Activated T-helper 1 cell treated with anti-CD3 and anti-CD28 coated beads, Interleukin-2, amount 50 U/mL, for 16 hours (primary cell): ENCODE measurements at places on chromosomes 1 and 21.
A peak's percentile ranks its signal among the peaks of the same experiment; 100 is the strongest.

GRCh38 chr1:58432851-58433668 lies 113.5 kb downstream of the OMA1 start:
- DNase-seq = no peak

- DNase-seq = no peak
These were observed 91.5 kb downstream of the KIF14 start for GRCh38 chr1:200528858-200529606.

DNA sequence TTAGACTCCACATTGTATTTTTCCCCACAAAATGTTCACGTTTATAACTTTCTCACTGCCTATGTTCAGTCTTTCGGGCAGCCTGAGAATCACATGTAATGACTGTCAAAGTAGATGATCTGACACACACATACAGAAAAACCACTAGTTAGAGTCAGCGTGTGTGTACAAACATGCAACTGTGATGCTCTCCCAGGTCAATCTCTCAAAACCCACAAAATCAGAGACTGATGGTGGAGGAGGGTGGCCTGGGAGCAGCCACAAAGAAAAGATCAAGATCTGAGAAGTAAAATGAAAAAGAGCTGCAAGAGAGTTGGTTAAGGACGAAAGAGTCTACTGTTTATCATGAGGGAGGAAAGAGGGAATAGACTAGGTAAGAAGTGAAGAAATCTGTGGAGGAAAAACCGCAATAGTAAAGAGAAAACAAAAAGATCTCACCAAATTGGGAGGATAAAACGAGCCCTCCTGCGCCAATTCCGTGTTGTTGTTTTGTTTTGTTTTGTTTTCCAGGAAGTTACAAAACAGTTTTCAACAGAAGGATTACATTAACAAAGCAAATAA lies 2.3 kb downstream of the EGLN1 start:
- DNase-seq = no peak

DNA sequence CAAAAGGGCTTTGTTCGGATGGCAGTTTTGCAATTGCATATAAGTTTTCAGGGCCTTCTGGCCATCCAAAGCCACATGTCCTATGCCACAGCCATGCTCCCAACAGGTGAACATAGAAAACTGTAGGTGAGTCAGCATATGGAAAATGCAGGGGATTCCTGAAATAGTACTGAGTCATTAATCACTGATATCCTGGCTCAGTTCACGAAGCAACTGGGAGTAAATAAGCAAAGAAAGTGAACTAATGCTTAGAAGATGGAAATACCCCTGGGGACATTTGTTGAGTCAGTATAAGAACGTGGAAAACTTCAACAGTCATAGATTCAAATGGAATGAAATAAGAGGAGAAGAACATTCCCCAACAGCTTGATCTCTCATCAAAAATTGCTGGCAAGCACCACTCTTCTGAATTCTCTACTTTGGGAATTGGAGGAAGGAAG lies 148.9 kb upstream of the RUNX1 start:
- no peak for DNase-seq

GRCh38 chr1:27302612-27303011 lies 19.4 kb upstream of the TMEM222 start:
- DNase-seq = no peak

- no peak for DNase-seq
These were observed 76.4 kb upstream of the DNAH14 start for GRCh38 chr1:224852901-224853568.

DNA sequence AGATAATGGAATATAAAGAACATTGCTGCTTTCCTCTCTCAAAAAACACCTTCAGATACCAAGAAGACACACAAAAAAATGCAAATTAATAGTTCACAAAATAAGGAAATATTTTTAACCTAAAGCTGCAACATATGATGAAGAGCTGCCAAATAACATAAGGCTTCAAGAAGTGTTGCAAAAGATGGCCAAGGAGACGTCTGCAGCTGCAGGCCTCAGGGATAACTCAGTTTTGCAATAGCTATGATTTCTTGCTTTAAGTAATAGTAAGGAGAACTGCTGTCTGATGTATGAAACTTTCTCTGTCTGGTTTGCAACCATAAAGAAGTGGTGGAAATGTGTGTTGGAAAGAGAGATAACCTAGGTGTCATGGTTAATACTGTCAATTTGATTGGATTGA lies 1237.5 kb downstream of the MRPL39 start:
- no peak for DNase-seq

DNA sequence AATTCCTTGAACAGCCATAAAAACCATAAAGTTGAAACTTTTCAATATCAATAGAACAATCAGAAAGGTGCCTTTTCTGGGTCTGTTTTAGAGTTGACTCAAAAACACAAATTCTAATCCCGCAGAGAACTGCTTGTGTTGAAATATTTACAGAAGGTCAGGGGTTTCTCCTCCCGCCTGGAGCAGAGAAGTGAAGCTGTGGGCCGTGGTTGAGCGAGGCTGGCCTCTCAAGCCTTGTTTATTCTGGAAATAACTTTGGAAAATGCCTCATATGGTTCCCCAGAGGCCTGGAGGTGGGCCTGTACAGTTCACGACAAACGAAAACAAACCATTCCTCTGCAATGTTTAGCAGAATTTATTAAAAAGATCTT lies 90.8 kb upstream of the ERRFI1 start:
- no peak for DNase-seq

- DNase-seq = no peak
These were observed 1.6 kb downstream of the RASSF5 start for GRCh38 chr1:206508956-206509355.

- no peak for DNase-seq
These were observed 22.1 kb upstream of the SDC3 start for GRCh38 chr1:30930631-30931173.

DNA sequence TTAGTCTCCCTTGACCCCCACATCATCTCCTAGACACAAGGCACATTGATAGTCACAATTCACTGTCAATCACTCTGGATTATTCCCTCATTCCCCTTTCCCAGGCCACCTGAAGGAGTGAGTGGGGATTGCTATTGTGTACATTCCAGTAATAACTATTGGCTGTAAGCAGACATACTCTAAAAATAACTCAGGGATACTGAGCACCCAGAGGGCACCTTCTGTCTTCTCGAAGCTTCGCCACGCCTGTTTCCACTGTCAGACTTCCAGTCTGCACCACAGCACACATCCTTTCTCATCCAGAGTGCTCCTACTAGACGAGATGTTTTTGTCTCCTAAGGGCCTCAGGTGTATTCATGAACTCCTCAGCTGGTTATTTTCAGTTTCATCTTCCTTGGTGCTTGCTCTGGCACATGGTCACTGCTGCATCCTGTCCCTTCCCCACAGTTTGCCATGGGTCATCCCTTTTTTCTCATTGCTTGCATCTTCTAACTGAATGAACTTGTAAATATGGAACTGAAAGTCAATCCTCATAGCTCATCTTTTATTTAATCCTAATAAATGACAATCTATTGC lies 848 bp upstream of the APOBEC4 start:
- no peak for DNase-seq

- DNase-seq = no peak
These were observed 53.9 kb downstream of the LAMC2 start for GRCh38 chr1:183239793-183240525.

- no peak for DNase-seq
These were observed 101.1 kb downstream of the RHOU start for GRCh38 chr1:228836427-228836826.

- no peak for DNase-seq
These were observed 12.8 kb downstream of the PDE9A start for GRCh38 chr21:42666023-42666747.

DNA sequence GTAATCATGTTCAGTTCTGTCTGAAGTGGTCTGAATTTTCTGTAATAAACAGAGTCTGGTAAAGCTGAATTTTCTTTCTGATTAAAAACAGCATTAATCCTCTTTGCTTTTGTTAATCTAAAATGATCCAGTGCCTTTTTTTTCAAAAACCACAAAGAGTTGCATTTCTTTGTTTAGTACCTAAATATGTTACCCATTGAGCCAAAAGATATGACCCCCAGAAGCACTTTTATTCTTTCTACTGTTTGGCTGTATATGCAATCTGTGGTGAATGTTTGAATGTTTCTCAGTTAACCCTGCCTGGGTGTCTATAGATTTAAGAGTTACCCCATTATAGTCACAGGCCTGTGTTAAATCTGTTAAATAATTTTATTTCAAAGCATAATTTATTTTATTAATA lies 394.8 kb downstream of the PTPRC start:
- DNase-seq = no peak

GRCh38 chr1:202564958-202565495 lies 145.2 kb downstream of the SYT2 start:
- DNase-seq = no peak

GRCh38 chr1:81407000-81407821 lies 393.5 kb upstream of the ADGRL2 start:
- no peak for DNase-seq

DNA sequence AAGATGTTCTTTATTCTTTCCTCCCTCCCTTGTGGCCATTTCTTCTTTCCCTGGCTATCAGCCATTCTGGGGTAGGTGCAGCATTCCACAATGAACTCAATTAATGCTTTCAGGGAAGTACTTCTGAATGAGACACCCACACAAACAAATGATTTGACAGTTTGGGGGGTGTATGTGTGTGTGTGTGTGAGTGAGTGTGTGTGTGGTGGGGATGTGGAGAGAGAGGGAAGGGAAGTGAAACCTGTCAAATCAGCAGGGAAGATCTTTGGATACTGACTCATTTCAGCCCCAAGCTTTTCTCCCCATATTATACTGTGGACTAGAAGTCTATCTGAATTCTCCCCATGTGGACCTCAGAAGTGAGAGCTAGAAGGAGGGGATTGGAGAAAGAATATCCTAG lies 154.9 kb upstream of the CD34 start:
- DNase-seq = no peak

- no peak for DNase-seq
These were observed 263.8 kb downstream of the KAZN start for GRCh38 chr1:14862114-14862771.

- no peak for DNase-seq
These were observed at the start of gene WNT9A for GRCh38 chr1:227947676-227948492. TSS of gene WNT9A (minus strand) at chr1:227947932. CDS start at chr1:227947887, 45 bp downstream.

- DNase-seq = peak; percentile 34
These were observed 662 bp downstream of the SCAF4 start for GRCh38 chr21:31731056-31731856.

DNA sequence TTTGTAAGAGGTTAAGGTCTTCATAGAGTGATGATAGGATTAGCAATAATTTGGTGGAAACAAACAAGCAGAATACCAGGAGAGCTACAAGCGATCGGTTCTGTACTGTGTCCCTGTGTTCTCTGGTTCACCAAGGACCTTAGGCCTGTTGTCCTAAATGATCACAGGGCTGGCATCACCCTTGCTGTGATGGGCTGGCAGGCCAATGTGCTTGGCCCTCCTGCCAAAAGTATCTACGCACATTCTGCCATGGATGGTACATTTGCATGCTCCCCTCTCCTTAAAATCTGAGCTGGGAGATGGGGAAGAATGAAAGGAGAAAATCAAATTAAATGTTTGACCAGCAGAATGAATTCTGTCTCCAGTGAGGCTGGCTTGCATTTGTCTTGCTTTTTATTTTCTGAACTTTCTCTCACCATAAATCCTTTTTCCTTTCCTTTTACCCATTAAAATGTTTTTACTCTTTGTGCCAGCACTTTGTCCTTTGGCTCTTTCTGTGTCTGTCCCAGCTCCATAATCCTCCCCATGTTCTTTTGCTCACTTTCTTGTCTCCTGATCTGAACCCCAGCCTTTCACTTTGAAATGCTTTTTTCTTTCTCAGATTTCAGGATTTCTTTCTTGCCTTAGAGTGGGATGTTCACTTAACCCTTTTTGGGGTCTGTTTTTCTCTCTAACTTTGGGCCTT lies 51.7 kb downstream of the PBX1 start:
- DNase-seq = no peak

- no peak for DNase-seq
These were observed 19.1 kb upstream of the PDE4B start for GRCh38 chr1:65773391-65774123.

DNA sequence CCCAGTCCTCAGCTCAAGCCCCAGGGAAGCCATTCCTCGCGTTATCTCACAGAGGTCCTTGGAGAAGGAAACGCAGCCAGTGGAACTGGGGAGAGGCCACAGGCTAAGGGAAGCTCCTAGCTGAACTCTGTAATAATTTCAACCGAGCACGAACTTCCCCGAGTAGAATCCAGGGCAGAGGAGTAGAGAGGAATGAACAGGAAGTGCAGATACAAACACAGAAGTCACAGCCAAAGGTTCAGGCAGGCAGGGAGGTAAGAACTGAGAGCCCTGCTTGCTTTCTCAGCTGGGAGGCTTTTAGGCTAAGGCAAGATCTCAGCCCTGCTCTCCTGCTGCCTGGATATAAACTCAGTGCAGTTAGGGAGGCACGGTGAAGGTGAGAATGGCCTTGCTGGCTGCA lies 23.7 kb downstream of the WARS2 start:
- DNase-seq = no peak

DNA sequence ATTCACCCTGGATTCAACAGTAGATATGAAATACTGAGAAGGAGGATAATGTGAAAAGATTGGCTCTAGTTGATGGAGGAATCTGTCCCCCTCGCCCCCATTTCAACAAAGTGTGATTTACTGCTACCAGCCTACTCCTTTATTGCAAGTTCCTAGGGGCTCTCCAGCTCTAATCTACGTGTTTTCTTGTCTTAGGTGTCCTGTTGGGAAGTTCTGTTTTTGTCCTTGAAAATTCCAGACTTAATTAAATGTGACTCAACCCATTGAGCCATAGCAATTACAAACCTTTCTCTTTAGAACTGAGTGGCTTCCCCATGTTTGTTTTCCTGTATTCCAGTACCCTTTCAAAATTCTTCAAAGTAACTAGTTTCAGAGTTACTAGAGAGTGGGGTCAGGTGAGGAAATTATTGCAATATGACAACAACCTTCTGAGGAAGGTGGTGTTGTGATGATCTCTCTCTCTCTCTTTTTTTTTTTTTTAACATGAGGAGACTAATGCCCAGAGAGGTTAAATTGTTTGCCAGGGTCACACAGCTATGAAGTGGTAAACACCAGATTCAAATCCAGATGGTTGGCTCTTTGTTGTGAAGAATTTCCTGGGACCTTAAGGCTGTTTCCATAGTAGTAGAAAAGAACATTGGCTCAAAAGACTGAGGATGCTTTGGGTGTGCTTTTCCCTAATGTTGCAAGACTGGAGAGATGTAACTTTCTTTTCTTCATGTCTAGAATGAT lies 3.5 kb downstream of the RGL1 start:
- no peak for DNase-seq

GRCh38 chr1:4269330-4269729 lies 369.3 kb upstream of the C1orf174 start:
- DNase-seq = no peak

DNA sequence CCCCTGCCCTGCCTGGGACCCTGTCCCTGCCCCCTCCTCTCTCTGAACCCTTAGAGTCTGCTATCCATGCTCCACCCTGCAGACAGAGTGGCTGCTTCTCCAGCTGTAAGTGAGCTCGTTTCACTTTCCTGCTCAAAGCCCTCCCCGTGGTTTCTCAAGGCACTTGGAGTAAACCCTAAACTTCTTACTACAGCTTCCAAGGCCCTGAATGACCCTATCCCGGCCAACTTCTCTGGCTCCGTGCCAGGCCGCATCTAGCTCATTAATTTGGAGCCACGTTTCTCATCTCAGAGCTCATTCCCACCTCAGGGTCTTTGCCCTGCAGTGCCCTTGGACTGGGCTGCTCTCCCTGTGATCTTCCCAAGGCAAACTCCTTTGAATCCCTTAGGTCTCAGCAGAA lies 235.1 kb upstream of the RUNX1 start:
- no peak for DNase-seq
